ENCODE measurements at places on chromosomes 11 and 22. TPM values are rescaled to one million over a fixed set of nuclear protein-coding genes. Genes with fewer than 3 reads are reported as not detected.

DNA sequence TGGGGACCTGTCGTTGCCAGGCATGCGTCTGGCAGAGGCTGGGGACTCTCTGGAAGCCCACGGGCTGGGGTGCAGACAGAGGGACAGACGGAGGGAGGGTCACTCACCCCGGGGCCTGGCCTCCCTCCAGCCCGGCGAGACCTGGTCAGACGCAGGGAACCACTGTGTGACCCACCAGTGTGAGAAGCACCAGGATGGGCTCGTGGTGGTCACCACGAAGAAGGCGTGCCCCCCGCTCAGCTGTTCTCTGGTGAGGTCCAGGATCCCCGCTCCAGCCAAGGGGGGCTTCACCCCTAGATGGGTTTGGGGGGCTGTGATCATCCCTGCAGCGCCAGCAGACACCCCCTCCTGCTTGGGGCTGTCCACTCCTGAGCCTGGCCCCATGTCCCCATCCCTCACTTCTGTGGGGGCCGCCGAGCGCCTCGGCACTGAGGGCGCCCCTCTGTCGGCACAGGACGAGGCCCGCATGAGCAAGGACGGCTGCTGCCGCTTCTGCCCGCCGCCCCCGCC lies 23.6 kb upstream of the MUC5B start:
- peak; percentile 42 for DNase-seq

DNA sequence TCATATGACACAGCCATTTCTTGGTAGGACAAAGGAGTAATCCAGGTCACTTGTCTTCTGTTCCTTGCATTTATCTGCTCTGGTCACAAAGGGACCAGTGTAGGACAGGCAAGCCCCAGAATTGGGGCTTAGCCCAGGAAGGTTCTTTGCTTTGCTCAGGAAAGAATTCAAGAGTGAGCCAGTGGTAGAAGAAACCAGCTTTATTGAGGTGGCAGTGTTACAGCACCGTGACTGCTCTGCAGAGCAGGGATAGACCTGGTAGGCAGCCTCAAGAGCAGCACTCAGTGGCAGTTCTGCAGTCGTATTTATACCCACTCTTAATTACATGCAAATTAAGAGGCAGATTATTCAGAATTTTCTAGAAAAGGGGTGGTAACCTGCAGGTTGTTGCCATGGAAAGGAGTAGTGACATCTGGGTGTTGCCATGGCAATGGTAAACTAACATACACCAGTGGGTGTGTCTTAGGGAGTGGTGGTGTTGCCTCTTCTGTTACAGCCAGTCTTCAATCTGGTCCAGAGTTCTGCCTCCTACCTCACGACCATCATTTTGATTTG lies 84.9 kb upstream of the RAB1B start:
- DNase-seq: no peak

DNA sequence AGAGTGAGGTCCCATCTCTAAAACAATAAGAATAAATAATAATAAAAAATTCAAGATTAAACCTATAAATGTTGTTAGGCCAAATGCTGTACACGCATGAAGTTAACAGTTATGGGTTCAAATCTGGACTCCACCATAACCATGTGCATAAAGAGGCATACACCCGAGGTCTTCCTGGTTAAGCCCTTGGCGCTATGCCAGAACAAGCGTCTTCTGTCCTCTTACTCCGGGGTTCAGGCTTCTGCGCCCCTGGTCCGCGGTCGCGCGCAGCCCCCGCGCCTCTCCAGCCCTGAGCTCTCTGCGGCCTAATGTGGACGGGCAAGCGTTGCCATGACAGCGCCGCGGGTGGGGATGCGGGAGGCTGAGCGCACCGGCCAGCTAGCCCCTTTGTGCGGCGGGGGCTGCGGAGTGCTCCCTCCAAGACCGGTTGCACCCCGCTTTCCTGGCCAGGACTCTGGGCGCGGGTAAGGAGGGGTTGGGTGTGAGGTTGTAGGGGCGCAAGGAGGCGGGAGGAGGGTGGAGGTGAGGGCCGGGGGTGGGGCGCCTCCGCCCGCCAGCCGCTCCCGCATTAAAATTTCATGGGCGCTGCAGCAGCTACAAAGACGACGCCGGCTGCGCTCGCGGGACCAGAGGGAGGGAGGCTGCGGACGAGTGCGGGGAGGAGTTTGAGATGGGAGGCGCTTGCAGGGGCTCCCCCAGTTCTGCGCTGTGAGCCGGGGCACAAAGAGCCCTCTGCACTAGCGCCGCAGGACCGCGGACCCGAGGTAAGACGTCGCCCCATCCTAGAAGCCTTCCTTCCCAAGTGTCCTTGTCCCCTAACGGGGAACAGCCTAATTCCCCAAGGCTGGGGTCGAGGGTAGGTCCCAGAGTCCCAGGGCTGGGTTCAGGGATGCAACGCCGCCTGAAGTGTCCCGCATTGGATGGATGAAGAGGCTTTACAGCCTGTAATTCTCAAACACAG lies at the start of gene MIAT:
TSS of gene MIAT (plus strand) at position 698 of the 961 bp plus-strand sequence.
- no peak for DNase-seq

DNA sequence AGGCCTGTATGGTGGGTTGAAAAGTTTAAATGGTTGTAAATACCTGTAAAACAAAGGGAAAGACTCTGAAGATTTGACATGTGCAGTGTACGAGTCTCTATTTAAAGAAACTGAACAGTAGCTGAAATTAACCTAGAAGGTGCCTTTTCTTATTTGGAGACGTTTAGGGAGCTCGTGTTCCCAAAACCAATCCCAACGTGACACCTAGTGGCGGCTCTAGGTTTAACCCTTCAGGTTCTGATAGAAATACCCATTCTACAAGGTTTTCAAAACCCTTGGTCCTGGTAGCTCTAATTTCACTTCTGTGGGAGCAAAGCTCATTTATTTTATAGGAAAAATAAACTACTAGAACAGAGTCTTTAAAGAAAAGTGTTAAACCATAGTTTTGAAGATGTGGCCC lies 258.3 kb downstream of the LRRC4C start:
- DNase-seq: no peak

DNA sequence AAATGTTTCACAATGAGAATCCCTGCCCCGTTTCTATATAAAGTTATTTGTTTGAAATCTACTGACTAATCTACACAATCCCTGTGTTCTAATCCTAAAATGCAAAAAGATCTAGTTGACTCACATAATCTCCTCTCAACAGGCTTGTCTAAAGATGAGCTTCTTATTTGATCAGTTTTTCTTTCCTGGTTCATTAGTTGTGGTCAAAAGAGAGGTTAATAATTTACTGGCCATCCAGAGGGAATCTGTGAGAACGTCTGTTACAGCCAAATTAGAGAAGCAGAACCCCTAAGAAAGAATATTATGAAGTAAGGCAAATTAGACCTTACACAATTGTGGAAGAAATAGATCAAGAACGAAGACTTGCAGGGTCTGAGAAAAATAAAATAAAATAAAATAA lies 173.7 kb upstream of the ANO3 start:
- DNase-seq: no peak

- no peak for DNase-seq
These were observed 101.2 kb upstream of the HSD17B12 start for GRCh38 chr11:43579171-43579918.

DNA sequence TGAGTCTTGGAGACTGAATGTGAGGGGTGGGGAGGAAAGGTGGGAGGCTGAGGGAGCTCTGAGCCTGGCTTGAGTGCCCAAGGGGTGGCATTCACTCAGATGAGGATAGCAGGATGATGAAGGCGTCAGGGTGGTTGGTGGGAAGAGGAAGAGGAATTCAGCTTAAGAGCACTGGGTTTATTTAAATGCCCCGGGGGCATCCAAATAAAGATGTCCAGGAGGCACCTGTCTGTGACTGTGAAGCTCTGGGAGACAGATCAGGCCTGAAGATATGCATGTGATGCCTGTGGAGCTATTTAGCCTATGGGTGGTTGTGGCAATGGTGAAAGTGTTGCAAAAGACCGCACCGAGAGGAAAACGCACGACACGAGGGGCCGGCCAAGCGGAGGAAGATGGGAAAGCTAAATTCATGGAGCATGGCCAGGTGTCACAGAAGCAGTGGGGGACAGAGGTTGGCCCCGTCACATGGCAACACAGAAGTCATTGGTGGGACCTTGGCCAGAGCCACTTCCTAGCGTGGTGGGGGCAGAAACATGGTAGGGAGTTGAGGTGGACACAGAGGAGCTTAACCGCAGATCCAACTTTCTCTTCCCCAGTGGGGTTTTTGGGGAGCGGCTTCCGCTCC lies 15.5 kb downstream of the SLC37A2 start:
- no peak for DNase-seq

DNA sequence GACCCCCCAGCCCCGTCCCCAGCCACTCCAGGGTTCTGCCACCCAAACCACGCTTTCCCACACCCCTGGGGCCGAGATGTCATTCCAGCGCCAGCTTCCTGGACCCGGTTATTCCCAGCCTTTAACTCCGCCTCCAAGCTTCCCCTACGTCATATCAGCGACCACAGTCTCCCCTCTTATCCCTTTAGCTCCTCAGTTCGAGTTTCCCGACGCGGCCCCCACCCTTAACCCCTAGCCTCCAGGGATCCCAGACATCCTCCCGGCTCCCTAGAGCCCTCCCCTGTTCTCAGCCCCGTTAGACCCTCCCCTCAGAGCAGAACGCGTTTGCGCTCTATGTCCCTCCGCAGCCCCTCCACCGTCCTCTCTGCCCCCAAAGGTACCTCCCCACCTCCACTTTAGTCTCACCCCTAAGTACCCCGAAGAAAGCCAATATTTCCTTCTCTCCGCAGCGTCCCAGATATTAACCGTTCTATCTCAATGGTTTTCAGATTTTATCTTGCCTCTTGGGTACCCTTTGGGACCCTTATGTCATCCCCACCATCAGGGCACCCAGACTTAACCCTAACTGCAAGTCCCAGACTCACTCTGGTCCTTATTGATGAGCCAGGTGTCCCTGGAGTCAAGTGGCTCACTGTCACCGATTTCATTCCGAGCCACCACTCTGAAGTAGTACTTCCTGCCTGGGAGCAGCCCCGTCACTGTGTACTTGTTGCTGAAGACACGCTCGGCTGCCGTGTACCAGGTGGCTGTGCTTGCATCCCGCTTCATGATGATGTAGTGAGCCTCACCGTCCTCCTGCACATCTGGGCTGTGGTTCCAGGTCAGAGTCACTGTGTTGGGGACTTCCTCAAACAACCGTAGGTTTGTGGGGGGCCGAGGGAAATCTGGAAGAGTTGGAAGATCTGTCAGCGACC lies 8.0 kb downstream of the TMEM86A start:
- DNase-seq: peak; percentile 41

DNA sequence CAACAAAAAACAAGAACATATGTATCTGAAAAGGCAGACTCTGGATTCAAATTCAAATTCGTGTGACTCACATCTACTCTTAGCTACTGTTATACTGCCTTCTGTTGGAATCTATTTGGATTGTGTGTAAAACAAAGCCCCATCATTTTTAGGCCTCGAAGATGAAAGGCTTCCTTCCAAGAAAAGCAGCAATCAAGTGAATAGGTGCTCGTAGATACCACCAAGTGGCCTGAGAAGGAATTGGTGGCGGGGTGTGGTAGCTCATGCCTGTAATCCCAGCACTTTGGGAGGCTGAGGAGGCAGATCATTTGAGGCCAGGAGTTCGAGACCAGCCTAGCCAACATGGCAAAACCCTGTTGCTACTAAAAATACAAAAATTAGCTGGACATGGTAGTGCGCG lies 4.2 kb downstream of the GRAMD1B start:
- no peak for DNase-seq

DNA sequence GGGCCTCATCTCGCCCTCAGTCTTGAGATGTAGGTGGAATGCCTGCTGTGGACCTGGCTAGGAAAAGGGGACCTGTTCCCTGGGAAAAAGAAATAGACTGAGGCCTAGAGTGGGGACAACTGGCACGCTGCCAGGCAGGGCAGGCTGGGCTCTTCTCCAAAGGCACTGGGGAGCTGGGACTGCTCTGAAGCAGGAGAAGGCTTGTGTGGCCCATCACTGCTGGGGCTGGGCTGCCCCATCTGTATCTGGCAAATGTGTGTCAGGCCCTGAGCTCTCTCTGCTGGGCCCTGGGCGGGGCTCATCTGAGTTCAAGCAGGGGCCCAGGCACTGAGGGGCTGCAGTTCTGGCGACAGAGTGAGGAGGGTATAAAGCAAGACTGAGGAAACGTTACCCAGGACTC lies 32.9 kb downstream of the ARVCF start:
- DNase-seq: no peak

Gene GNG3
- total RNA-seq: not detected

Gene ACRV1
- not detected for total RNA-seq

Gene OR8A1
- total RNA-seq: not detected

Gene TBX1
- 0.27 TPM for total RNA-seq
